ENCODE measurements at places on chromosomes 16 and 17. TPM values are rescaled to one million over a fixed set of nuclear protein-coding genes. Genes with fewer than 3 reads are reported as not detected.

DNA sequence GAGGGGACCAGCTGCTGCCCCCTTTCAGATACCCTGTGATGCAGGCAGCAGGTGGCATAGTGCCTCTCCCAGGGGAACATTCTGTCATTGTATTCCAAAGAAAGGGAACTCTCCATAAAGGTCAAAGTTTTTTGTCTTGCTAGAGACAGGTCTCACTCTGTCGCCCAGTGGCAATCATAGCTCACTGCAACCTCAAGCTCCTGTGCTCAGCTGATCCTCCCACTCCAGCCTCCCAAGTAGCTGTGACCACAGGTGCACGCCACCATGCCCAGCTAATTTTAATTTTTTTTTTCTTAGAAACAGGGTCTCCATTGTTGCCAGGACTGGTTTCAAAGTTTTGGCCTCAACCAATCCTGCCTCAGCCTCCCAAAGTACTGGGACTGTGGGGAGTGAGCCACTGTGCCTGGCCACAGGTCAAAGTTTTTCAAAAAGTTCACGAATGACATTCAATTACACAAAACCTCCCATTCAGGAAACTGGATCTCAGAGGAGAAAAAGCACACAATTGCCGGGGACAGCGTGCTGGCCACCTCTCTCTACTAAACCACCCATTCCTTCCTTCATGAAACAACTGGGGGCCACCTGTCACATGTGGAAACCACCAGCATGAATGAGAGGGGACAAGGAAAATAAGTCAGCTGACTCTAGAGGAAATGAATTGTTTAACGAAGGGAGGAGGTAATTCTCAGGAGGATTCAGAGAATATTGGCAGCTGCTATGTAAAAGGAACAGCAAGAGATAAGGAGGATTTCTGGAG is 80.0 kb downstream of the MARCHF10 start:
- no peak overlapping the region for H3K27ac ChIP-seq
- no peaks in the 10 kb centered on the region for H3K36me3 ChIP-seq
- H3K4me1 ChIP-seq, result peaks cover 2% of the 10 kb centered on the region
- H3K27me3 ChIP-seq, result no peaks in the 10 kb centered on the region
- no peak for DNase-seq

GRCh38 chr17:79845601-79845949 is 6.3 kb upstream of the CBX4 start:
- H3K36me3 ChIP-seq, result peaks cover 11% of the 10 kb centered on the region
- peaks cover 20% of the 10 kb centered on the region for H3K4me1 ChIP-seq
- H3K4me3 ChIP-seq, result no peak overlapping the region
- peaks cover 57% of the 10 kb centered on the region for H3K27me3 ChIP-seq
- no peak for DNase-seq

- H3K36me3 ChIP-seq, result peaks cover 16% of the 10 kb centered on the region
- DNase-seq, result no peak
- H3K4me1 ChIP-seq, result peaks cover 4% of the 10 kb centered on the region
- no peaks in the 10 kb centered on the region for H3K27me3 ChIP-seq
- peak overlapping the region; percentile 89 for H3K4me3 ChIP-seq
Observed at GRCh38 chr16:70522216-70523075, 908 bp downstream of the COG4 start.

- peaks cover 14% of the 10 kb centered on the region for H3K4me1 ChIP-seq
- H3K27ac ChIP-seq, result no peak overlapping the region
- DNase-seq, result no peak
- no peaks in the 10 kb centered on the region for H3K36me3 ChIP-seq
- H3K4me3 ChIP-seq, result no peak overlapping the region
Observed at GRCh38 chr17:67523101-67523500, 146.0 kb downstream of the PITPNC1 start.

DNA sequence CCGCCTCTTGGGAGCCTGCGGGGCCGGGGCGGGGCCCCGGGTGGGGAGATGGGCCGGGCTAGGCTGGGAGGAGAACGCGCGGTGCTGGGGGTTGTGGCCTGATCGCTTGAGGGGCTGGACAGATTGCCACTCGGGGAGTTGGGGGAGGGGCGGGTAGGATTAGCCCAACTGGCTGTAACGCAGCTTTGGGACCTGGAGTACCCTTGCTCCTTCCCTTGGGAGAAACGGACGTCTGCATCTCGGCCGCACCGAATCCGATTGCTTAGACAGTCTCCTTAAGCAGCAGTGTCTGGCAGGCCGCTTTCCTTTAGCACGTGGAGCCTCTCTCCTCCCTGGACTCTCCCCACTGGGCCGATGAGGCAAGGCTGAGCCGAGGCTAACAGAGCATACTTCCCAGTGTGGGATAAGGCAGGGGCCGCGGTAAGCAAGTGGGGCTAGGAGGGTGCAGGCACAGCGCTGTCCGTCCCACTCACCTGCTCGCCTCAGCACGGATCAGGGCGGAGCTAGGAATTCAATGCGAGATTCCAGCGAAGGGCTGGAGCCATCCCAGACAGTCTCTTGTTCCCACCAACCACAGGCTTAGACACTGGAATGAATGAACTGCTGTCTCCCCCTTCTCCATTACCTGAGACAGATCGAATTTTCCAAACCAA is 540 bp upstream of the ACLY start:
- no peaks in the 10 kb centered on the region for H3K27me3 ChIP-seq
- DNase-seq, result peak; percentile 82
- no peaks in the 10 kb centered on the region for H3K36me3 ChIP-seq
- peaks cover 27% of the 10 kb centered on the region for H3K4me1 ChIP-seq
- peak overlapping the region; percentile 62 for H3K27ac ChIP-seq
- H3K4me3 ChIP-seq, result peak overlapping the region; percentile 99

DNA sequence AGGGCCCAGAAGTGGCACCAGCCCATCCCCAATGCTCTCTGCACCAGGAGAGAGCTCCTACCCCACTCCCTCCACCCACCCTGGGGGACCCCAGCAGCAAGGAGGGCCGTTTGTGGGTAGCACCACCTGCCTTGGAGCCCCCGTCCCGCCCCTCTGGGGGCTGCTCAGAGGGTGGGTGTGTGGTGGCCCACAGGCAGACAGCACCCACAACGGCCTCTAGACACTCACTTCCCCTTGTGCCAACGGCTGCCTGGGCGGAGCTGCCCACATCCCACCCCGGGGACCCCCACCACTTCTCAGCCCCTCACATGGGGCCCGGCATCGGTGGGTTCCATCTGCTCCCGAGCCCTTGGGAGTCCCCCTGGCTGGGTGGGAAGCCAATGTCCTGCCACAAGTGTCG is 33.3 kb downstream of the BAHCC1 start:
- no peaks in the 10 kb centered on the region for H3K4me1 ChIP-seq
- no peak overlapping the region for H3K27ac ChIP-seq
- no peak for DNase-seq
- H3K4me3 ChIP-seq, result no peak overlapping the region

- no peaks in the 10 kb centered on the region for H3K27me3 ChIP-seq
- no peaks in the 10 kb centered on the region for H3K36me3 ChIP-seq
- H3K4me1 ChIP-seq, result no peaks in the 10 kb centered on the region
- H3K4me3 ChIP-seq, result no peak overlapping the region
Observed at GRCh38 chr16:22789281-22789945, 24.5 kb upstream of the HS3ST2 start.

DNA sequence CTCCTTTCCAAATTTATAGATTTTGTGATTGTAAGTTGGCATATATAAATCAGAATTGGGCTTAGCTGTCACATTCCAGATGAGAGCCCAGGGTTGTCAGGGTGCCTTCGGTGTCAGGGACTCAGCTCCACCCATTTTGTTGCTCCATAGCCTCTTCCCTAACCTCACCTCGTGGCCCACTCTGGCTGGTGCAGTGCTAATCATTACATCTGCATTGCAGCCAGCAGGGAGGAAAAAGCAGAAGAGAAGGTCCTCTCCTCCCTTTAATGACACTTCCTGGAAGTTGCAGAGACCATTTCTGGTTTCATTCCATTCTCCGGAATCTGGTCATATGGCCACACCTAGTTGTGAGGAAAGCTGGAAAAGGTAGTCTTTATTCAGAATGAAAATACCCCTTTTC is 113.3 kb downstream of the CCT6B start:
- no peak overlapping the region for H3K27ac ChIP-seq
- no peak overlapping the region for H3K4me3 ChIP-seq
- H3K4me1 ChIP-seq, result no peaks in the 10 kb centered on the region
- no peak for DNase-seq

The OTOP3 gene
- total RNA-seq, result not detected

The MT1H gene
- 11.9 TPM for total RNA-seq

The FBXW10 gene
- not detected for total RNA-seq

The CCDC200 gene
- not detected for total RNA-seq
